ENCODE measurements at places on chromosomes 4 and X.

GRCh38 chr4:77617203-77617602 is 11.6 kb downstream of the CXCL13 start:
- no peak for DNase-seq

DNA sequence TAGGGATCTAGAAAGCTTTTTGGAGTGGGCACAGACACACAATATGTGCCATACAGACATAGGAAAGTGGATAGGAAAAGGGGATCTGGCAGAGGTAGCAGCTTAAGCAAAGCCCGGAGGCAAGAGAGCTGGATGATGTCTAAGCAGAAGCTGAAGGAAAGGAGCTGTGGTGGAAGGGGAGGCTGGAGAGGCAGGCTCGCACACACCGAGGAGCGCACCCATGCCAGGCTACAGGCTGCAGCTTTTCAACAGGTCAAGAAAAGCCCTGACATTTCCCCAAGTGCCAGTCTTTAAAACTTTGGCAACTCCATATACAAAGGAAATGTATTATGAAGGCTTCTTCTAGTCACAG is 67.4 kb downstream of the SOWAHB start:
- DNase-seq: no peak

DNA sequence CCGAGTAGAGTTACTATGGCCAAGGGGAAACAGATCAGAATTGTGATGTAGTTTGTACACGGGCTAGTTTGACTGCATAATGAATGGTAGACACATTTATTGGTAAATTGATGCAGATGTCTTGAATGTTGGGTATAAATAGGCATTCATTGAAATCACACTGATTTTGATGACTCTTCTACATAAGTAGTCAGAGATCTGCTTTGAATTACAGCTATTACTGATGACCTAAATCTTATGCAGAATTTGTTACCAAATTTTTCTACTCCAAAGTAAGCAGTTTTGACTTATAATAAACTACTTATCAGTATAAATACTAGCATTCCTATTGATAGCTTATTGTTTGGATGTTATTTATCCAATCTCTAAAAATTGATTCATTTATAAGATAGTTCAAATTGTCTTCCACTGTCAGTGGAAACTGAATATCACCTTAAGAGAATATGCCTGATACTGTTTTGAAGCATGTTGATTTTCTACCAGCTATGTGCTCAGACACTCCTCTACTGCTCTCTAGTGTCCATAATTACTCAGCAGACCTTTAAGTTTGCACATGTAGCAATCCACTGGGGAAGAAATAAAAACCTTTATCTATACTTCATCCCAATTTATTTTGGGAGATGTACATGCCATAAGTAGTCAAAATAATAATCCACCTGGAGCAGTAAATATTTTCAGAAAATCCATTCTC is 120.3 kb downstream of the RASL11B start:
- no peak for DNase-seq

- DNase-seq: no peak
These were observed at the start of gene TRIML2 for GRCh38 chr4:188109157-188109755. Gene TRIML2 (minus strand): TSS chr4:188109603. CDS start chr4:188105368, 4,235 bp downstream.

- no peak for DNase-seq
These were observed 330.4 kb upstream of the SFRP2 start for GRCh38 chr4:154119317-154119716.

GRCh38 chrX:49003696-49004095 is 1.6 kb upstream of the GRIPAP1 start:
- no peak for DNase-seq

DNA sequence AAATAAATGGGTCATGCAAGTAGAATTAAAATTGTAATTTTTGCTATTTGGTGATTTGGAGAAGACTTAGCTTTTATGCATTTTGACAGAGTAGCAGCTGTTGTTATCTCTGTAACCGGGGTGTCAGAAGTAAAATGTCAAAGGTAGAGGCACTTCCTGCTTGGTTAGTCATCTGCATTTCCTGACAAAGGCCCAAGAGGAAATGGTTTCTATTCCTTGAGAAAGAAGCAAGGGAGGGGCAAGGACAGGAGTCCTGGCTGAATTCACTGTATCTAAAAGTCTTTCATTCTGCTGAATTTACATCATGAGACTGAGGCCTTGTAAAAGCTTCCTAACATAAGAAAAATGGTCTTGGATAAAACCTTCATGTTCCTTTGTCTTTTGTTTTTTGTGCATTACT is 550.9 kb upstream of the BOD1L1 start:
- no peak for DNase-seq

DNA sequence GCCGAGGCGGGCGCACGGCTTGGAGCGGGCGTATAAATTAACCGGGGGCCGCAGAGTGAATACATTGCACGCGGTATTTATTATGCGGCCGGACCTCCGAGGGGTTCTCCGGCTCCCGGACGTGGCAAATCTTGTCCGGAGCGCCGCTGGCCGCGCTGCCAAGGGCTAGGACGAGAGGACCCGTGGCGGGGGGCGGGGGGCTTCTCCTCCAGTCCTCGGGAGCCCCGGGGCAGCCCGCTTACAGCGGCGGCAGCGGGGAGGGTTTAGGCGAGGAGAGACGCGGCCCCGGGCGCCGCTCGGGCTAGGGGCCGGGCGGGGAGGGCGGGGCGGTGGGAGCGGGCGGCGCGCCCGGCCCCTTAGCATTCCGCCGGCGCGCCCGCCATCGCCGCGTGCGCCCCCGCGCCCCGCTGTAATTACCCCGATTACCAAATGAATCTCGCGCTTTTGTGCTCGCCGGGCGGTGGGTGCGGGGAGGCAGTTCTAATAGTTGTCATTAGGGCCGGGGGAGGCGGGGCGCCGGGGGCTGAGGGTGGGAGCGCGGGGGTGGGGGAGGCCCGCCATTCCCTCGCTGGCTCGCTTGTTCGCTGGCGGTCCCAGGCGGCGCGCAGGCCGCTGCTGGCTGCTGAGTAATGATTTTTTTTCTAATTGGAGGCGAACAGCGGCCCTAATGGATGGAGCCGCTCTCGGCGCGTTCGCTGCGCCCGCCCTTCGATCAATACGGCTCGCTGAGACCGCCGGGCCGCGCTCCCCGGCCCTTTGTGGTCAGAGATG is 276.6 kb downstream of the BCOR start:
- DNase-seq: peak; percentile 32

DNA sequence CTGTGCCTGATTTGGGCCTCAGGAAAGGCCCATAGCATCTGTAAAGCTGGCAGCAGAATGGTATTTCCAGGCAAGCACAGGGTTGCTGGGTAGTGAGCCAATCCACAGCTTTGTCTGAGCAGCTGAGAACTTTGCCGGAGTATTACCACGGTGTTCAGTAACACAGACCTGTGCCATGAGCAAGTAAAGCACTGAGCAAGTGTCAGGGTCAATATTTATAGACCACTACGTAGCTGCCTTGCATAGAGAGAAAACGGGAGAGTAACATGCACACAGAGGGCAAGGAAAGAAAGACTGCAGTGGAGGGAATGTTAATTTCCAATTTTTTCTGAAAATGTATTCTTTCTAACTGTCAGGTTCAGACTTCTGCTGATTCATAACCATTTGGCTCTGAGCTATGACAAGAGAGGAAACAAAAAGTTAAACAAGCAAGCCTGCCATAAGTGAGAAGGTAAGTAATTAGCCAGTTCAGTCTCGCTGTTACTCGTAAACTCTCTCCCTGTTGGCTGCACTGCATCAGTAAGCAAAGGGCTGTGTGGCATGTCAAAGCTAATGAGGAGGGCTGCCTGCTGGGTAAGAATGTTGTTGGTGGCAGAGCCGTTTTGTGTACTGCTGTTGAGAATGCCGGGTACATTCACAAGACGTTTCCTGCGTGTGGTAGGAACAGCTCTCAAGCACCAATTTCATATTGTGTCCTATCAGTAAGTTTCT is 238.1 kb downstream of the BMPR1B start:
- DNase-seq: no peak

DNA sequence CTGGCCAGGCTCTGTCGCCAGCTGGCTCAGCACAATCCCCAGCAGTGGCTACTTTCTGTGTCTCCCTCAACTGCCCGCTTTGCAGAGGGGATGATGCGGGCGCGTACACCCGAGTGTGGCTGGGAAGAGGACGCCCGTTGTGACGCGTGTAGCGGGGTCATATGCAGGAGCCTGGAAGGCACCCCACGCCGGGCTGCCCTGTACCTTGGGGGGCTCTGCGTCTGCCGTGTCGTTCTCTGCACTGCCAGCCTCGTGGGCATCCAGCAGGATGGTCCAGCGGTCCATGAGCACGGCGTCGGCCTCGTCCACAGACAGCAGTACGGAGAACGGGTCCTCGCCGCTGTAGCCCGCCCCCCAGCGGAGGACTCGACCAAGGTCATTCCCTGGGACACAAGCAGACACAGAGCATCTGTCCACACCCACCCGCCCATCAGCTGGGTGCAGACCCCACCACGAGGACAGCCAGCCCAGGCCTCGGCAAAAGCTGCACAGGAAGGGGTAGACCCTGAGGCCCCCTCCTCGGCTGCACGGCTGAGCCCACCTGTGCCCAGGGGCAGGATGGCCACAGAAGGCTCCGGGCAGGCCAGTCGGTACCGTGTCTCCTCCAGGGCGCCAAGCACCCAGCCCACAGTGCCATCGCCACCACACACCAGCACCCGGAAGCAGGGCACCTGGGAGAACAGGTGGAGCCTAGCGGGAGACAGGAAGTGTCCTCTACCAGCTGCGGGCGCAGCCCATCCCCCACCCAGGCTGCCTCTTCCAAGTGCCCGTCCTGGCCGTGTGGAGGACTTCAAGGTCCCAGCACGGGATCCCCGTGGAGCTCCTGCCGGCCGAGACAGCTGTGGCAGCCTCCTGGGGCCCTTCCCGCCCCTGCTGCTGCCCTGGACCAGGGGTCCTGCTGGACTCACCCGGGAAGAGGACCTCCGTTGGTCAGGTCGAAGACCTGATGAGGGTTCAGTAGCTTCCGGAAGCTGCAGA is 10.8 kb downstream of the DGKQ start:
- DNase-seq: no peak

- no peak for DNase-seq
These were observed 60.2 kb downstream of the RGS12 start for GRCh38 chr4:3352941-3353594.

- no peak for DNase-seq
These were observed at the start of gene CXCL9 for GRCh38 chr4:76007089-76007862. Gene CXCL9 (minus strand): TSS chr4:76007509. CDS start chr4:76007449, 60 bp downstream.

DNA sequence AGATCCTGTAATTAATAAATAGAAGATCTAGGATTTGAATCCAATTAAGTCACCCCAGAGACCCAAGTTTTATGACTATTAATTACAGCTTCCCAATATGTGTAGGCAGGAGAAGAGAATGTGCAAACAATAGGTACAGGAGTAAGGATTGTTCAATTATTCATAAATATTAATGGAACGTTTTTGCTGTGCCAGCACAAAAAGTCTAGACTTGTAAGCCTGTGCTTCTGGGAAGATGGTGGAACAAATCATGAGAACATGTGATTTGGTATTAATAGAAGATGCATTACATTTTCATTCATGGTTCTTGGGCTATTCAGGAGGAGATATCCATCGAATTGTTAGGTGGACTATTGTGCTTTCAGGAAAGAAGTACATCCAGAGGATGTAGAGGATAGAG is 1240.9 kb downstream of the STIM2 start:
- no peak for DNase-seq

DNA sequence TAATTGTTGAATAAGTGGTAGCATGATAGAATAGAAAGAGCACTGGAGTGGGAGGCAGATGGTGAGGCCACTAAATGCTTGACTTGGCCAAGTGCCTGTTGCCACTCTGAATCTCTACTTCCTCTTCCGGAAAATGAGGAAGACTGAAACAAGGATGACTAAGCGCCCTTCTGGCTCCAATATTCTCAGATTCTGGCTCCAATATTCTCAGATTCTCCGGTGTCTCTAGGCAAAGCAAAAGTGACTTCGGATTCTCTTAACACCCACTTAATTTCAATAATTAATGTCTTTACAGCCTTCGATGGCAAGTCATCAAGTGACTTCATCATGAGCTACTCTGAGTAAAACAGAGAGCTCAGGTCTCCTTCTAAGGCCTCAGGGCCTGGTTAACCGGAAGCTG is 402.2 kb upstream of the FGF13 start:
- DNase-seq: no peak

DNA sequence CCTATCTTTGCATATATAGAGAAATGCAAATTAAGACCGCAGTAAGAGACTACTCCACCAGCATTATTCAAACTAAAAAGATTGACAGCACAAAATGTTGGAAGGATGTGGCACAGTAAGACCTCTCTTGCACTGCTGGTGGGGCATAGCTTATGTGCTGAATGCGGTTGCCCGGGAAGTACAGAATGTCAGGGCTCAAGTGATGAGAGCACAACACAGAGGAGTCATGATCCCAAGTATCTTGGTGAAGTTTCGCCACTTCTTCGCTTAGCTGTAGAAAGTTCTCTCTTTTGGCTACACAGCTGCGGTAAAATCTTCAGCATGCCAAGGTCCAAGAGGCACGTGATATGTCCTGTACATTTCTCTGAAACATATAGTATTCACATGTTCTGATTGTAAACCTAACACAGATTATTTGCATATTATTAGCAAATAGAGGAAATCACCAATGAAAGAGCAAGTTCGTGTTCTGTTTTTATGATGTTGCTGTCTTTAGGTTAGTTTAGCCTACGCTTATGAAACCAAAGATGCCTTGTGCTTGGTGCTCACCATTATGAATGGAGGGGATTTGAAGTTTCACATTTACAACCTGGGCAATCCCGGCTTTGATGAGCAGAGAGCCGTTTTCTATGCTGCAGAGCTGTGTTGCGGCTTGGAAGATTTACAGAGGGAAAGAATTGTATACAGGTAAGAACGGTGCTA is 55.0 kb downstream of the HTT-AS start:
- DNase-seq: no peak

GRCh38 chr4:184282895-184283654 is 65.4 kb upstream of the ENPP6 start:
- no peak for DNase-seq

DNA sequence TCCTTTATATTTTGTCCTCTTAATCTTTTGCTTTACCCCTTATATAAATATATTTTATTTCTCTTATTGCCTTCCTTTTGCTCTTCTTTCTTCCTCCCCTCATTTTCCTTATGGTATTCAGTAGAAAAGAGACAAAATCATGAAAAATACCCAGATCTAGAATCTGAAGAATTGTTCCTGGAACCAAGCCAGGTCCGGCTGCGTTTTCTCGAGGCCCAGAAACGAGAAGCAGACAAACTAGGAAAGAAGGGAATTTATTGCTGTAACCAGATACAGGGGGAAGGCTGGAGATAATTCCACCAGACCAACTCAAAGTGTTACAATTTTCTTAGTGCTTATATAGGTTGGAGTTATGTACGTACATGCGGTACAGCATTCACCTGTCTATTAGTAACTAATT is 328.7 kb downstream of the GABRG1 start:
- DNase-seq: no peak

- no peak for DNase-seq
These were observed 26.0 kb downstream of the SMIM43 start for GRCh38 chr4:121738780-121739535.

GRCh38 chr4:159048166-159048886 is 54.6 kb upstream of the RAPGEF2 start:
- DNase-seq: no peak

GRCh38 chr4:77538144-77538543 is 67.5 kb upstream of the CXCL13 start:
- no peak for DNase-seq

DNA sequence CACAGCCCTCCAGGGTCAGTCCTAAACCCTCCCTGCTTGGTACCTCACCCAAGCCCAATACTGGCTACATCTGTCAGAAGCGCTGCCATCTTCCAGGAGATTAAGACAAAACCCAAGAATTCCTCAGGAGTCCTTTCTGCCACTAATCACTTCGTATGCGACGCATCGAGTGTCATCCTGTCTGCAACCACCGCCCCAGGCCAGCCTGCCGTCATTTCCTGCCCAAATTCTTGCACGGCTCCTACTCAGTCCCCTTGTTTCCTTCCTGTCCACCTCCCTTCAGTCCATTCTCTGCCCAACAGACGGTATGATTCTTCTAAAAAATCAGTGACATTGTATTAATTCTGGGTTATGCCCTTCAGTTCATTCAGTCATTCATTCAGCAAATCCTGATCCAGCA is 113.6 kb downstream of the NFKB1 start:
- no peak for DNase-seq
